ENCODE measurements at places on chromosomes 7 and 10. TPM values are rescaled to one million over a fixed set of nuclear protein-coding genes. Genes with fewer than 3 reads are reported as not detected.

GRCh38 chr7:45368129-45368807 is 205.9 kb upstream of the ADCY1 start:
- no peak overlapping the region for H3K27ac ChIP-seq
- H3K4me1 ChIP-seq, result no peaks in the 10 kb centered on the region
- H3K27me3 ChIP-seq, result no peaks in the 10 kb centered on the region

DNA sequence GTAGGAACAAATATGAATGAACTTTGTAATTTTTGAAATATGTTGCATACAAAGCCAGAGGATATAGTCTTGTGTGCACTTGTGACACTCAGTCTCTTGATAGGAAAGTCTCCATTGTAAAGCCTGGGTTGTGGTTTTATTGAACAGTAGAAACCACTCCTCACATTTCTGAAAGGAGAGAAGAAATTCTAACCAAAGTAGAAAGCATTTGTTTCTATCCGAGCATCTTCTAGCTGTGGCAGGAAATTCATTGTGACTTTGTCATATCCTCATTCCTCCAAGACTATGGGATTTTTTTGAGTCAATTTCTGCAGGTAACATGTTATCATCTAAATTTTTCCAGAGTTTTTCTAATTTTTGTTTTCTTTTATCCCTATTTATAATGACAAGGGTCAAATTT is 55.5 kb upstream of the NCF1 start:
- no peak for DNase-seq
- no peak overlapping the region for H3K27ac ChIP-seq
- H3K4me1 ChIP-seq, result no peaks in the 10 kb centered on the region
- no peaks in the 10 kb centered on the region for H3K27me3 ChIP-seq
- H3K4me3 ChIP-seq, result no peak overlapping the region
- peaks cover 22% of the 10 kb centered on the region for H3K36me3 ChIP-seq

- no peak overlapping the region for H3K4me3 ChIP-seq
- no peaks in the 10 kb centered on the region for H3K27me3 ChIP-seq
- H3K36me3 ChIP-seq, result peaks cover 35% of the 10 kb centered on the region
- no peak for DNase-seq
- H3K4me1 ChIP-seq, result no peaks in the 10 kb centered on the region
Observed at GRCh38 chr7:158672975-158673374, 31.6 kb downstream of the NCAPG2 start.

LMOD2 gene
- total RNA-seq, result 86.1 TPM

CDNF gene
- 1.8 TPM for total RNA-seq

- no peak overlapping the region for H3K4me3 ChIP-seq
- peak; percentile 32 for DNase-seq
- H3K4me1 ChIP-seq, result peaks cover 2% of the 10 kb centered on the region
- no peaks in the 10 kb centered on the region for H3K36me3 ChIP-seq
- peak overlapping the region; percentile 31 for H3K27ac ChIP-seq
Observed at GRCh38 chr7:32881074-32881982, 10.2 kb downstream of the KBTBD2 start.

CARD11 gene
- total RNA-seq, result 0.09 TPM

DNA sequence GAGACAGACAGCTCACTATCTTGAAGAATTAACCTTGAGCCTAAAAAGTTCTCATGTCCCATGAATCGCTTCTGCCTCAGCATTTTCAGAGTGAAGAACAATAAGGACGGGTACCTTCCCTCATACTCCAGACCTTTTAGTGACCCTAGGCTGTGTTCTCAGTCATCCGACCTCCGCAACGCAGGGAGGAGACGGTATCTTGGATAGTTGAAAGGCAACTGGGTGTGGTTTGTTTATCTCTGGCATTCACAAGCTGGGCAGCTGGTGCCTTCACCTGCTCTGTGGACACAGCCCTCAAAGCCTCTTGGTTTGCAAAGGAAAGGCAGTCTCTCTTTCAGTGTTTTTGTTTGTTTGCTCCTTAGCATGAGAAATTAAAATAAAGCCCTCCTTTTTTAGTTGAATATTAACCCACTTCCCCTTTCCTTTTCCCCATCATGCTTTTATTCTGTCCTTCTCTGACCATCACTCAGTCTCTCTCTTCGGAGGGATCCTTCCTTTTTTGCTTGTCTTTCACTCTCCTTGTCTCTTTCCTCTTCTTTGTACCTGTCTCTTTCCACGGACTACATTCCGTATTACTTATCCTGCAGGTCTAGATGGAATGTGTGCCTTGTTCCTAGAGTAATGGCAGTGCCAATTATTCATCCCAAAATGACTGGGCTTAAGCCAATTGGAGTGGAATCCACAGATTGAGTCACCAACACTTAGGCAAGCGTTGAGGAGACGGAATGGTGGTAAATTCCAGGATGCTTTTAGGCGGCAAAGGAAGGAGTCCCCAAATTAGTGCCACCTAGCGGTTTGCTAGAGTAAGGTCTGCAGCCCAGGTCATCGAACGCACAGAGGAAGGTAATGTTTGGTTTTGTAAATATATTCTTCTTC is 45.8 kb downstream of the PRR15 start:
- peak; percentile 21 for DNase-seq
- H3K4me1 ChIP-seq, result peaks cover 5% of the 10 kb centered on the region
- H3K36me3 ChIP-seq, result no peaks in the 10 kb centered on the region
- no peaks in the 10 kb centered on the region for H3K27me3 ChIP-seq

IFIT1 gene
- 58.4 TPM for total RNA-seq

DNA sequence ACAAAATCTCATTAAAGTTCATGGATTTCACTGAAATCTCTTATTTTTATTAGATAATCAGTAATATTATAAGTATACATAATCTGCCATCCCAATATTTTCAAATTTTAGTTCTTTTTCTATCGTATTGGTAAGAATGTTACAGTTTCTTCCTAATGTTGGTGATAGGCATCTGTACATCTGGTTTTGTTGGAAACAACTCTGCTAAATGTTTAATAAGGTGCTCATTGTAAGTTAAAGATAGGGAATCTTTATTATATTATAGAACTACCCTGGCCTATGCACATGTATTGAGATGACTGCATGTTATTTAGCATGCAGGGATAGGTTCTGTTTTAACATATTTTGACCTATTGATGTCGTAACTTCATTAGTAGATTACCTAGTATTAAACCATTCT is 188.6 kb upstream of the PRPS1L1 start:
- H3K36me3 ChIP-seq, result no peaks in the 10 kb centered on the region
- DNase-seq, result no peak
- H3K4me1 ChIP-seq, result no peaks in the 10 kb centered on the region
- no peaks in the 10 kb centered on the region for H3K27me3 ChIP-seq

DNA sequence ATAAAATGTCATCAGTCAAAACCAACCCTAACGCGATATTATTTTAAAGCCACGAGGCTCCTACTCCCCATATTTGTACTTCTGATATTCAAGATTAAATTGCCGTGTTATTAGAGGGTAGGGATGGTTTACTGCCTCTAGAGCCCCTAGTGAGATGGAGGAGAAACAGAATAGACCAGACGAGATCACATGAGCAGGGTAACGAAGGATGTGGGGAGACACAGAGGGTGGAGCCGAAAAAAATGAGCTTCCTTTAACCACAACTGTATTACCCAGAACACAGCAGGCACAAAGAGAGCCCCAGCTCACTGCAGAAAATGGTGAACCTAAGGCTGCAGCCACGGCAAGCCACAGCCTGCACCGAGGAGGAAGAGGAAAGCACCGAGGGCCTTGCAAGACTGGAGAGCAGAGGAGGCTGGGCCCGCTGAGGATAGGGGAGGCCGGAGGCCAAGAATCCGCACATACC is 14.3 kb downstream of the ZC3HAV1 start:
- peaks cover 10% of the 10 kb centered on the region for H3K4me1 ChIP-seq
- peaks cover 8% of the 10 kb centered on the region for H3K36me3 ChIP-seq
- H3K27ac ChIP-seq, result no peak overlapping the region
- H3K27me3 ChIP-seq, result no peaks in the 10 kb centered on the region
- no peak overlapping the region for H3K4me3 ChIP-seq

DNA sequence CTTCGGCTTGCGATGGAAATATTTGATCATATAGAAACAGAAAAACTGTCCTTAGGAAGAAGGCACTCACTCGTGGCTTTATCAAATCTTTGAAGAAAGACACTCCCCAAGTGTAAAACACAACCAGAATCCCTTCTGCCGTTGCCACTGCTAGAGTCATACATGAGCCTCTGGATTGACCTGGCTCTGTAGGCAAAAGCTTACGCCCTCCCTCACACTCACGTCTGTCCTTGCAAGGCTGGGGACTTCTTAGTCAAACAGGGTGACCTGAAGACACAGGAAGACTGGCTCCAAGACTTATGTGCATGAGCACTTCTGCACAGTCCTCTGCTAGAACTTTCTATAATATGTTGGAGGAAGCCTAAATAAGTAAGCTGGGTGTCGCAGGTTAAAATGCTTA is 135.4 kb upstream of the MDFIC start:
- no peaks in the 10 kb centered on the region for H3K27me3 ChIP-seq
- no peak for DNase-seq
- no peaks in the 10 kb centered on the region for H3K36me3 ChIP-seq
- no peak overlapping the region for H3K4me3 ChIP-seq
- no peak overlapping the region for H3K27ac ChIP-seq
- H3K4me1 ChIP-seq, result peaks cover 2% of the 10 kb centered on the region

ELMO1 gene
- total RNA-seq, result 23.8 TPM

DNA sequence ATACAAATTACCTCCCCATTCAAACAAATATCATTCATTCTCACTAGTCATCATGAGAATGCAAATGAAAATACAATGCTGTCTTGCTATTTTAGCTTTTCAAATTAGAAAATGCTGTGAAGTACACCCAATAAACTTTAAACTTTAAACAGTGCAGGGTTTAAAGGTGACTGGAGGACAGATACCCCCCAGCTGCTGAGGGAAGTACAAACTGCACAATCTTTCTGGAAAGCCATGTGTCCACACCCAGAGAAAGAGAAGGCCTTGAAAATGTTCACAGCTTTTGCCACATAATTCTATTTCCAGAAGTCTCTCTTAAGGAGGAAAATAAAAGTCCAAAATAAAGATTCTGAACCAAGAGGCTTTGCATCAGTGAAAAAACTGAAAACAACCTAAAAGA is 56.5 kb downstream of the PIK3AP1 start:
- H3K36me3 ChIP-seq, result no peaks in the 10 kb centered on the region
- no peaks in the 10 kb centered on the region for H3K4me1 ChIP-seq
- no peak for DNase-seq
- no peak overlapping the region for H3K4me3 ChIP-seq
- no peaks in the 10 kb centered on the region for H3K27me3 ChIP-seq

GRCh38 chr10:131085091-131085860 is 226.2 kb downstream of the TCERG1L start:
- no peaks in the 10 kb centered on the region for H3K4me1 ChIP-seq
- H3K36me3 ChIP-seq, result no peaks in the 10 kb centered on the region
- no peak overlapping the region for H3K27ac ChIP-seq
- H3K27me3 ChIP-seq, result peaks cover 3% of the 10 kb centered on the region
- DNase-seq, result no peak

GLRX3 gene
- 59.5 TPM for total RNA-seq

LIPK gene
- total RNA-seq, result not detected

HOXA6 gene
- total RNA-seq, result 5.6 TPM

GRCh38 chr7:54663186-54663585 is 95.8 kb downstream of the SEC61G start:
- no peak overlapping the region for H3K27ac ChIP-seq
- H3K4me3 ChIP-seq, result no peak overlapping the region
- no peaks in the 10 kb centered on the region for H3K36me3 ChIP-seq

GRCh38 chr7:116970238-116970910 is 17.1 kb downstream of the ST7 start:
- peaks cover 3% of the 10 kb centered on the region for H3K4me1 ChIP-seq
- no peak overlapping the region for H3K4me3 ChIP-seq
- H3K36me3 ChIP-seq, result no peaks in the 10 kb centered on the region
- no peak overlapping the region for H3K27ac ChIP-seq
- DNase-seq, result no peak
- H3K27me3 ChIP-seq, result no peaks in the 10 kb centered on the region

GRCh38 chr7:112789453-112789816 is 758 bp downstream of the TMEM168 start:
- peak overlapping the region; percentile 97 for H3K27ac ChIP-seq
- no peak for DNase-seq
- no peaks in the 10 kb centered on the region for H3K27me3 ChIP-seq
- no peaks in the 10 kb centered on the region for H3K36me3 ChIP-seq

DNA sequence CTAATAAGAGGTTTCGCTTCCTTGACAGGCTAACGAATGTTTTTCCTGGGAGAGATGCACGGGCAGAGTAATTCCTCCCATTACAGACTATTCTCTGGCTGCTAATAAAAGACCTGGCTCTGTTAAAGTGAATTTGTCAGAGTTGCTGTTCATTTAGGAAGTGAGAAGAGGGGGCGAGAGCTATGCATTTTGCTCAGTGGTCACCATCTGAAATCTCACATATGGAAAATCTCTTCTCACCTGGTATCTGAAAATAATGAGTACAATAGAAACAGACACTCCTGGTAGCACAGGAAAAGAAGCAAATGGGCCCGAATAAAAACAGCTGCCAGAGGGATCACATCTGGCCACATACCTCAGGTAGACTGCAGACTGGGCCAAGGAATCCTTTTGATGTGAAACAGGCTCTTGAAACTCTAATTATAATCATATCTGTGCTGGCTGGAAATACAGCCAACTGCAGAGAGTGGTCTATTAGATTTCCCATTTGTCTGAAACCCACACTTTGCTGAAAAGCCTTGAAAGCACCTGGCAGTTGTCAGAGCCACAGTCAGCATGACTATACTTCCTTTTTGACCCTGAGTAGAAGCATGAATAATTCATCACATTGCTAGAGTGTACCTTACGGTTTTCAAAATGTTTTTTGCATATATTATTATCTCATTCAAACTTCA is 33.6 kb downstream of the AOAH start:
- no peaks in the 10 kb centered on the region for H3K27me3 ChIP-seq
- no peaks in the 10 kb centered on the region for H3K36me3 ChIP-seq
- DNase-seq, result peak; percentile 20
- no peak overlapping the region for H3K4me3 ChIP-seq
- no peaks in the 10 kb centered on the region for H3K4me1 ChIP-seq

DNA sequence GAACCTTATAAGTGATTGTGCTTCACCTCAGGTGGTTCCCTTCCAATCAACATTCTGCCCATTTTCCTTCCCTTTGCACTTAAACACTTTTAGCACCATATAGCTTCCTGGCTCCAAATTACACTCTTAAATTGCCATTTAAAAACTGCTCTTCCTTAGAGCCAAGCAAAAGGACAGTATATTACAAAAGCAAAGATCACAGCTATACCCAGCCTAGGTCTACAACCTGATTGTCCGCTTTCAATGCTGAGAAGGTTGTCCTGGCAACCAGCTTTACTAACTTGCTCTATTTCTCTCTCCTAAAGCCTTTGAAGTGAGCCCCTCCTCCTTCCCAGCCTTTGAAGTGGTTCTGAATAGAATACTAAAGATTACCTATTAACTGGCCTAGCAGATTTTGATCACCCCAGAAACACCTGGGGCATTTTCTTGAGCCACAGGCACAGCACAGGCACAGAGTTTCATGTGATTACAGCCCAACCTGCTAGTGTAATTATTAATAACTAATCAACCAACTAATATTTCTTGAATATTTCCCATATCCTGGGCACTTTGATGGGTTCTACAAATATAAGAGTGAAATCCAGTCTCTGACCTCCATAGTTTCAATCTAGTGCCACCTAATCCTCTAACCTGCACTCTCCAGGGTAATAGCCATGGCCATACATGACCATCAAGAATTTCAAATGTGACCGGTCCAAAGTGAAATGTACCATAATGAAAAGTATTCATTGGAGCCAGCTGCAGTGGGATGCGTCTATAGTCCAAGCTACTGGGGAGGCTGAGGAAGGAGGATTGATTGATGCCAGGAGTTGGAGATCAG is 63.6 kb upstream of the TRIM24 start:
- no peaks in the 10 kb centered on the region for H3K27me3 ChIP-seq
- no peak overlapping the region for H3K4me3 ChIP-seq
- H3K4me1 ChIP-seq, result no peaks in the 10 kb centered on the region
- no peak for DNase-seq
- H3K27ac ChIP-seq, result no peak overlapping the region

- H3K4me3 ChIP-seq, result no peak overlapping the region
- H3K27me3 ChIP-seq, result no peaks in the 10 kb centered on the region
- no peak for DNase-seq
- no peaks in the 10 kb centered on the region for H3K36me3 ChIP-seq
Observed at GRCh38 chr10:44776181-44776580, 135.0 kb upstream of the TMEM72 start.

SOSTDC1 gene
- total RNA-seq, result 19.8 TPM

Data from muscle of leg (tissue), 16 donors.